Vagina (tissue), 2 donors: ENCODE measurements at places on chromosomes 3 and 15. TPM values are rescaled to one million over a fixed set of nuclear protein-coding genes. Genes with fewer than 3 reads are reported as not detected.

The ROPN1 gene
- total RNA-seq, result not detected

The TNIK gene
- total RNA-seq, result 5.9 TPM

The EPB42 gene
- total RNA-seq, result not detected

The CCR3 gene
- not detected for total RNA-seq

The PROK2 gene
- total RNA-seq, result 0.74 TPM

- no peak for DNase-seq
These were observed 33.3 kb downstream of the PCSK6 start for GRCh38 chr15:101456057-101456739.

- no peak for DNase-seq
These were observed 292.7 kb upstream of the PROK2 start for GRCh38 chr3:72077473-72078259.

- DNase-seq, result no peak
These were observed 23.5 kb upstream of the CLN6 start for GRCh38 chr15:68252925-68253534.

GRCh38 chr3:58585005-58585786, 8.0 kb upstream of the FAM107A start:
- DNase-seq, result no peak

DNA sequence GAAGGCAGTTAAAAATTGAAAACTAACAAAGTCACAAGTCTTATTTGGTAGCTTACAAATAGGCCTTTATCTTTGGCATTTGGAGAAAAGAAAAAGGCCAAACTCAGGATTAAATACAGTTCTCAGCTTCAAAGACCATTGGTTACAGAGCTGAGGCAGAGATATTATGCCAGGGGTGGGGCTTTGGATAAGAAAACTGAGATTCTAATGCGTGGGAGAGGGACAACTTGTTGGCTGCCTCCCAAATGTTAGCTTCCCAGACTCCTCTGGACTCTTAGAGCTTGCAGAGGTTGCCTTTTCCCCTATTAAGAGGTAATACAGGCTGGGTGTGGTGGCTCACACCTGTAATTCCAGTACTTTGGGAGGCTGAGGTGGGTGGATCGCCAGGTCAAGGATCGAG, 231.8 kb downstream of the SQOR start:
- no peak for DNase-seq

- DNase-seq, result no peak
These were observed 33.1 kb upstream of the FBXL22 start for GRCh38 chr15:63564093-63564492.

DNA sequence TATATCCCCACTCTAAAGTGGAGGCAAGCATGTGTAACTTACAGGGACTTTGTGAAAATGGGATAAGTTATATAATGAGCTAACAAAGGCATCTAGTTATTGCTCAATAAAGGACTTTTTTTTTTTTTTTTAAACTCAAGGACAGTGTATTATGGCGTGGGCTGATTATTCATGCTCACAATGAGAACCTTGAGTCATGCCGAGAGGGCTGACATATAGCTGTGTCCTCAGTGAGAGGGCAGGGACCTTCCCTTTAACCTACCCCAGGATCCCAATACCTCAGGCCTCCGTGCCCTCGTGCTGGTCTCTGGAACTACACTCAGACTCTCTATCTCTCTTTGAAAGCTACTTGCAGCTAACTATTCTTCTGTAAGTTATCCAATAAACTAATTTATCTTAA, 319.9 kb upstream of the ICE2 start:
- DNase-seq, result peak; percentile 70

GRCh38 chr15:88376574-88377174, 90.5 kb downstream of the MRPL46 start:
- DNase-seq, result no peak

DNA sequence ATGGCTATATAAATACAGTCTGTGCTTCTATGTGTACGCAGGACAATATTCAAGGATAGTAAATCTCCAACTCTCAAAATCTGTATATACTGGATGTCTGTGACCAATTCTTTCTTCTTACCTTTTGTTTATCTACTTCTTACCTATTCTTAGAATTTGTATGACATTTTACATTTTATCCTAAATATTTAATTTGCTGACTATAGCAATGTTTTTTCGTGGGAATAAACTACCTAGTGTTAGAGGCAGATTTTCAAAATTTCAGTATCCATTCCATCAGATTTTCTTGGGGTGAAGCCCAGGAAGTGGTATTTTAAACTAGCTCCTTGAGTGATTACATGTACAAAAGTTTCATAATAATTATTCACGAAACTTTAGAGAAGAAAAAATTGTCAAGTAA, 334.5 kb upstream of the BCHE start:
- DNase-seq, result no peak

DNA sequence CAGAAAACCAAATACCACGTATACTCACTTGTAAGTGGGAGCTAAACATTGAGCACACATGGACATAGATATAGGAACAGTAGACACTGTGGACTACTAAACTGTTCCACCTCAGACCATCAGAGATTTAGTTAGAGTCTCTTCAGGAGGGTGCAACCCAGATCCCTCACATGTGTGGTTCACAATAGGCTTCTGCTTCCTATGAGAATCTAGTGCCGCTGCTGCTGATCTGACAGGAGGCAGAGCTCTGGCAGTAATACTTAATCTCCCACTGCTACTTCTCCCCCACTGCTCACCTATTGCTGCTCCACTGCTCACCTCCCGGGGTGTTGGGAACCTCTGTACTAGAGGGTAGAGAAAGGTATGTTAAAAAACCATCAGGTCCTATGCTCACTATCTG, 533.3 kb downstream of the NSUN3 start:
- DNase-seq, result no peak

DNA sequence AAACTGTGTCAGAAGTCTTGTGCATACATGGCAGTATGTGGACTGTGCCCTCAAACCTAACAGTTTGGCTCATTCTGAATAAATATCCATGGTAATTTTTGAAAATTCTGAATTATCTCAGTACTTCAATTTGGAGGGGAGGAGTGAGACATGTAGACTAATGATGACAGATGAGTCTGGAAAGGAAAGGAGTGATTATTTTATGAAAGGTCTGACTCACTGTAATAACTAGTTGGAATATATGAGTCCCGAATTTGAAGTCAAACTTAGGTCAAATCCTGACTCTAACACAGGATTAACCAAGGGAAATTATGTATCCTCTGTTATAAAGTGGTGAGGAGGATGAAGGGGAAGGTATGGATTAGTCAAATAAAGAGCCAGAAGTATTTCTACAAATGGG, 38.6 kb downstream of the SUCNR1 start:
- DNase-seq, result no peak

DNA sequence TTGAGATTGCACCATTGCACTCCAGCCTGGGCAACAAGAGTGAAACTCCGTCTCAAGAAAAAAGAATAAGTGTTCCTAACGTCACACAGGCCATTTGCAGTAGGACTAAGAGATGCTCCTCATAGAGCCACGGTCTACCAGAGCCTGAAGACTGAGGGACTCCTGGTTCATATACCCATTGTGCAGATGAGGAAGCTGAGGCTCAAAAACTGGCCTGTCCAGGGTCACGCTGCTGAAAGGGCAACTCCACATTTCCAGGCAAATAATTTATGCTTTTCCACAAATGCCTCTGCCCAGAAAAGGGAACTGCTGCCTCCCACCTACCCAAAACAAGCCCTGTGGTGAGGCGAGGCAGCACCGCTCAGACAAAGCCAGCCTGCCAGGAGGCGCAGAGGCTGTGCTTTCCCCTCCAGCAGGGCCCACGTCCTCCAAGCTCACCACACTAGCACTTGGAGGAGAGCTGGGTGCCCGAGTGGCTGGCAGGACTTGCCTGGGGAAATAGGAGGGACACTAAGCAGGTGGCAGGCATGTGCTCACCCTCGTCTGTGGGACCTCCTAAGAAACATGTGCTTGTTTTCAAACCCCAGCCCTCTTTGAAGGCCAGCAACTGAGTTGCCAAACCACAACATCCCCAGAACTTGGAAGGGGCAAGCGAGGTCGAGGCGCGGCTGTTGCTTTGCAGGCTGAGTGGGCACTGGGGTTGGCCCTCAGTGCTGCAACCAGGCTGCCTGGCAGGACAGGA, 195.6 kb downstream of the XXYLT1 start:
- no peak for DNase-seq

- DNase-seq, result no peak
These were observed 14.2 kb downstream of the CIB1 start for GRCh38 chr15:90219421-90220141.
